ENCODE measurements at places on chromosomes 6 and 20.

GRCh38 chr6:106143665-106144064 is 57.5 kb downstream of the PRDM1 start:
- no peak for DNase-seq

DNA sequence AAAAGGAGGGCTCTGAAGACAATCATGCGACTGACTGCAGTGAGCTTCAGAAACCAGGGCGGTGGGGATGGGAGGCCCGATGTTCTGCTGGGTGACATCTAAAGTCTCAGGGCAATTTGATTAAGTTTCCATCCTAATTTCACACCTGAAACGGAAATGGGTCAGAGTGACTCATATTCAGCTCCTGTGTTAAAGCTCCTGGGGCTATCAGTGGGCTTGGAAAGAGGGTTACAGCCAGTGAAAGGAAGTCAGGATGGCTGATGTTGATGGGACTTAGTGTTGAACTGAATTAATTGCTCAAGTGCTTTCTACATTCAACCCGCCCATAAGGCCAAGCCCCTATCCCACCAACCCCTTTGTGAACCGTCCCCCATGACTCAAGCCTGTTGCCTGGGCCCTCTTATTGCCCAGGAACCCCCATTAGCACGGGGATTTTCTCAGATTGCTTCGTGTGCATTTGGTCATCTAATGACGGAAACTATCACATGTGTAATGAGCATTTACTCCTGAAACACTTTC is 47.1 kb upstream of the TBC1D7 start:
- DNase-seq: peak; percentile 46

DNA sequence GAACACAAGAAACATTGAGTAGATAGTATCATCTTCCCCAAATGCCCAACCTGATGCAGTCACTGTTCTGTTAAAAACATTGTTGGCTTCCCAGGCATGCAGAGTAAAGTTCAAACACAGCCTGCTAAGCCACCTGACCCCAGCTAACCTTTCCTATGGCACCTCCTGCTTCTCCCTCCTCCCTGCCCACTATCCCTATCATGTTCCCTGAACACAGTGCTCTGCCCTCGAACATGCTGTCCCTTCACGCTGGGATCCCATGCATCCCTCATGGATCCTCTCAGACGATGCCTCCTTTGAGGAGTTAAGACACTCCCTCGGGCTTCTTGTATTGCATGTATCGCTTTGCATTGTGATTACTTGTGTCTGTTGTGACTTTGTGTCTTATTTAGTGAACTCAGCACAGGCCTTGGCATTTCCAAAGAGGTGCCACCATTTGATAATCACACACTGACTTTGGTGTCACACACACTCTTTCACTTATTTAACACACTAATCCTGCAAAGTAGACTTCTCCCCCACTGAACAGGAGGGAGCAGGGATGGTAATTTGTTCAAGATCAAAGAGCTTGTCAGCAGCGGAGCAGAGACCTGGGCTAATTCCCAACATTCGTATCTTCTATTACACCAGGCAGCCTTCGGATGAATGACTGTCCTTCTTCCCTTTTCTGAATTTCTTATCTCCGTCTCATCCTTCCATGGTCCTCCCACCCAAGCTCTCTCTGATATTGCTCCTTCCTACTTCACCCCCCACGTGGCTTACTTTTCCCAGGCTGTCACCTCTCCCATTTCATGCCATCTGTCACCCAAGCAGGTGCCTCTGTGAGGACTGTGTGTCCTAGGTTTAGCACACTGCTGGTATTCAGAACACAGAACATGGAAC is 28.3 kb upstream of the SMIM29 start:
- no peak for DNase-seq

DNA sequence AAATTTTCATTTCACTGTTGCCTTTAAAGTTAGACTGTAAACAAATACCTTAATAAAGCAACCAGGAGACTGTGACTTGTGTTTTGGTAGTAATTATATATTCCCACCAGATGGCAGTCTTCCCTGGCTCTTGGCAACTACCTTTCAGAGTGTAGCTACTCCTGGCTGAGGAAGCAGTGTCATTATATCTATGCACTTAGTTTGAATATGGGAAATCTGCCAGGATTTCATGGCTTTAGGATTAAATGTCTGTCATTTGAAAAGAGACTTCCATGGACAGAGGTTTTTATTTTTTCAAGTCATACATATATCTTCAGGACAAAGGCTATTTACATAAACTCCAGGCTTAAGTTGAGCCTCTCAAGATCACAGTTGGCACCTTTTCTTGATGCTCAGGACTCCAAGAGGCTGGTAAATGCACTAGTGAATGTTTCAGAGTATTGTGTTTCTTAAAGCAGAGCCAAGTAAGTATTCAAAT is 160.1 kb downstream of the C6orf58 start:
- DNase-seq: peak; percentile 14

DNA sequence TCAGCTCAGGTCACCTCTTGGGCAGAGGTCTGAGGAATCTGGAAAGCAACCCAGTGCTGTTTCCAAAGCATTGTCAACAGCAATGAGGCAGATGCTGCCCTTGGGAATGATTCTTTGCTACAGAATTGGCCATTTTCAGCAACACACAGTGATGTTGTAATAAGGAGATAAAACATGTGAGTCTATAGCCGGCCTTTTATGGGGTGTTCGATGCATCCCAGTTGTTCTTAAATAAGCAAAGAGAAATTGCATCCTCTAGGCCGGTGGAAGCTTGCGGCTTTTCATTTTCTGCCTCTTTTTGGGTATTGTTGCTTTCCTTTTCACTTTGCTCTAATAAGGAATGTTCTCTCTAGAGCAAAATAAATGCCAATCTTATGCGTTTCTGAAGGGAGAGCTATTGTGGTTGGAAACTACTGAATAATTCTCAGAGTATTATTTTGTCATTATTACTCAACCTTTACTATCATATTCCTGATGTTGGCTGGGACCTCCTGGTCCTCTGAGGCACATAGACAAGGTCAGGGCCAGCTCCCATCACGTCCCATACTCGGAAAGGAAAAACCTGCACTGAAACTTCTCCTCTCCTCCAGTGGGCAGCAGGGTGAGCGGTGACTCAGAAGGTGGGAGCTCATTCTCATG is 214.2 kb downstream of the CDH26 start:
- DNase-seq: no peak

DNA sequence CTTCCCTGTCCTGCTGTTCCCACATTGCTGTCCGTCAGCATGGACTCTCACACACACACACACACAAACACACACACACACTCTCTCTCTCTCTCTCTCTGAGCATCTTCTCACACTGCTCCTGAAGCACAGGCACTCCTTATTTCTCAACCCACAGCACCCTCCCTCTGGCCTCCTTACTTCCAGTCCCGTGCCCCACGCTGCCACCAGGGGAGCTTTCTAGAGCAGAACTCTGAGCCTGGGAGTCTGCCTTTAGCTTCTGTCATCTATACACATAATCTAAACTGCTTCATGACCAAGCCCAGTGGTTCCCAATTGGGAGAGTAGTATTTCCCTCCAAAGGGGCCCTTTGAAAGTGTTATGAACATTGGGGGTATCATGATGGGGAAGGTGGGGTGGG is 29.1 kb downstream of the HECA start:
- no peak for DNase-seq

DNA sequence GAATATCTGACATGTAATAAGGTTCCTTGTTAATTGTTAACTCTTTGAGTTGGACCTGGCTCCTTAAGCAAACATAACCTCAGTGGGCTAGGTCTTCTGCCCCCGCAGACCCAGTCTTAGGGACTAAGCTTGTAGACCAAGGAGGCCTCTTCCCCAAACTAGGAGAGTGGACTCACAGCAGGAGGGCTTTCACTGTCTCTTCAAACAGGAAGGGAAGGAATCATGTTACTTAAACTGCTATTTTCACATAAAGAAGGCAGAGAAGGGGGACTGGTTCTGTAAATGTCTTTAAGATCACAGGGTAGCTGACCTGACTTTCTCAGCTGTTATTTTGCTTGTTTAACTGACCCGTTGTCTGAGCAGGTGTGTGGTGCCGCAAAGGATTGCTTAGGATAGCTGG is 34.9 kb upstream of the PRDM1 start:
- no peak for DNase-seq

DNA sequence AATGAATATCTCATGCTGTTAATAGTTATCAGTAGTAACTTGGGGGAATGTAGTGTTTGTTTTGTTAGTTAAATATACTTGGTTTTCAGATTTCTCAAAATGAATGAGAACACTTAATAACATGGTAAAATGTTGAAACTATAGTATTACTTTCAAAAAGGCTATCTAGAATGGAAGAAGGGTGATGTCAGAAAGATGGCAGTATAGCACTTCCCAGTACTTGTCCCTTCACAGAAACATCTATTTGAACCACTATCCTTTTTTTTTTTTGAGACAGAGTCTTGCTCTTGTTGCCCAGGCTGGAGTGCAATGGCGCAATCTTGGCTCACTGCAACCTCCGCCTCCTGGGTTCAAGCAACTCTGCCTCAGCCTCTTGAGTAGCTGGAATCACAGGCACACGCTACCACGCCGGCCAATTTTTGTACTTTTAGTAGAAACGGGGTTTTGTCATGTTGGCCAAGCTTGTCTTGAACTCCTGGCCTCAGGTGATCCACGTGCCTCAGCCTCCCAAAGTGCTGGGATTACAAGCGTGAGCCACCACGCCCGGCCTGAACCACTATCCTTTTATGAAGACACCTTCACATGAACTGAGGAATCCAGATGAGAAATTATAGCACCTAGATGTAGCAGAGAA is 4.7 kb upstream of the ECHDC1 start:
- no peak for DNase-seq

- DNase-seq: no peak
Measured at GRCh38 chr20:59723108-59723500, 118.8 kb downstream of the PHACTR3 start.

DNA sequence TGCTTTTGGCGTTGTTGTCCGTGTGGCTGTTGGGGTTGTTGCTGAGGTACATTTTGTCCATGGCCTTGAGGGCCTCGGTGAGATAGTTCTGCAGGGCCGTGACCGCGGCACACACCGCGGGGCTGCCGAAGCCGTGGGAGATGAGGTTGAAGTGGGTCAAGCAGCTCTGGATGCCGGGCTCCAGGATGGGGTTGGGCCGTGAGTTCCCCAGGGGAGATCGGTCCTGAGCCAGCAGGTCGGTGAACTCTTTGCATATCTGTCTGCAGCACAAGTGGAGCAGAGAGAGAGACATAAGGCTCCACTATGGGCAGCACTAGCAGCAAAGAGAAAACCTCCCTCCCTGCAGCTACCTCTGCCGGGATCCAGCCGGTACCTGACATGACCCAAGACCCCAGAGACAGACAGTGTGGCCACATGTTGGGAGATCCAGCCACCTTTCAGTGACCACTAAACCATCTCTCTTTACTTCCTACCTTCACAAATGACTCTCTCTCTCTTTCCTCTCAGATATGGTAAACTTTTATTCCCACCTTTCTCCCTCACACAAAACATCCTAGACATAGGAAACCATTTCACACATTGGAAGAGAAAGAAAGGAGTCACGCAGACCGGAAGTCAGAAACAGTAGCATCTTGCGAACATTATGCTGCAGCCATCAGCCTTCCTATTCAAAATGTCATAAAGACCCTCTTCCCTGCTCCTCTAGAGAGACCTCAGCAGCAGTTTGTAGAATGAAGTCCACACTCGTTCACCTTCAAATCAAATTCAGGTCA is 16.2 kb downstream of the TFAP2A start:
- no peak for DNase-seq

DNA sequence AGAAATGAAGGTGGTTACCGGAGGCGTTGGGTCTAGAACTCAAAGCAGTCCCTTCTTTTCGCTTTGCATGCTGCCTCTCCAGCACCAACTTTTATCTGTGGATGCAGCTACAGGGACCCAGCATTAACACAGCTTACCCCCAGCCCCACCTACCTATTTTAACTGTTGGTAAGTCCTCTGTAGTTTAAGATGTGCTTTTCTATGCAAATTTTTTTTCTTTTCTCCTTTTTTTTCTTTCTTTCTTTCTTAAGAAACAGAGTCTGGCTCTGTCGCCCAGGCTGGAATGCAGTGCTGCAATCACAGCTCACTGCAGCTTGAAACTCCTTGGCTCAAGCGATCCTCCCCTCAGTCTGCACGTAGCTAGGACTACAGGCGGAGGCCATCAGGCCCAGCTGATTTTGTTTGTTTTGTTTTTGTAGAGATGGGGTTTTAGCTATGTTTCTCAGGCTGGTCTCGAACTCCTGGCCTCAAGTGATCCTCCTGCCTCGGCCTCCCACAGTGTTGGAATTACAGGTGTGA is 6.5 kb upstream of the USP45 start:
- no peak for DNase-seq

DNA sequence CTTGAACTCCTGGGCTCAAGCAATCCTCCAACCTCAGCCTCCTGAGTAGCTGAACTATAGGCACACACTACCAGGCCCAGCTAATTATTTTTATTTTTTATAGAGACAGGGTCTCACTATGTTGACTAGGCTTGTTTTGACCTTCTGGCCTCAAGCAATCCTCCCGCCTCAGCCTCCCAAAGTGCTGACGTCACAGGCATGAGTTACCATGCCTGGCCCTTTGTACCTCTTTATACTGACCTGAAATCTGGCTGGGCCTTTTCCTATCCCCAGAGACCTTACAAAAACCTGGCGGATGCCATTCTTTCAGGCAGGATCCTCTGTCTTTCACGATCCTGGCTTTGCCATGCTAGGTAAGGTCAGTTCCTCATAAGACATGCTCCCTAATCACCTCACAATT is 11.5 kb downstream of the WFDC3 start:
- no peak for DNase-seq

DNA sequence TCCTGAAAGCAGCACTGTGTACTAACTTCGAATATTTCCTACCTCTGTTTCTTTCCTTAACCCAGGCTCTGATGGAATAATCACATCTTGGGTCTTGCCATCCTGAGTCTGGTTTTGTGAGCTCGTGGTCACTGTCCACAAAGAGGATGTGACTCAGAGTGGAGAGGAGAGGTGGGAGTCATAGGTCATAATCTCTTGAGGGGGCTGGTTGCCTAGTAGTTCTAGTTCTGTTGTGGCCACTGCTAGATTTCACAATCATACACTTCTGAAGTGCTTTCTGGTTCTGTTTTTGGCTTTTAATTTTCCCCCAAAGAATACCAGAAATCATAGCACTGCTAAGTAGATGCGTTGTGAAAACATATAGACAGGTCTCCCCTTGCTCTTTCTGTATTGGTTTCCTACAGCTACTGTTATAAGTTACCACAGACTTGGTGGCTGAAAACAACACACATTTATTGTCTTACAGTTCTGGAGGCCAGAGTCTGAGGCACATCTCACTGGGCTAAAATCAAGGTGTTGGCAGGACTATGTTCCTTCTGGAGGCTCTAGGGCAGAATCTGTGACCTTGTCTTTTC is 102.8 kb downstream of the NRSN1 start:
- DNase-seq: no peak

GRCh38 chr20:56400001-56400640 is 7.7 kb downstream of the CSTF1 start:
- peak; percentile 43 for DNase-seq

Data from activated T-cell treated with anti-CD3 and anti-CD28 coated beads for 24 hours (primary cell).